ENCODE measurements at places on chromosomes 2 and 18.

- no peak for DNase-seq
Measured at GRCh38 chr2:180202467-180202951, 195.4 kb upstream of the CWC22 start.

GRCh38 chr2:178761759-178762371 lies 45.4 kb downstream of the TTN start:
- peak; percentile 7 for DNase-seq

GRCh38 chr2:179297927-179298326 lies 33.3 kb upstream of the SESTD1 start:
- no peak for DNase-seq

DNA sequence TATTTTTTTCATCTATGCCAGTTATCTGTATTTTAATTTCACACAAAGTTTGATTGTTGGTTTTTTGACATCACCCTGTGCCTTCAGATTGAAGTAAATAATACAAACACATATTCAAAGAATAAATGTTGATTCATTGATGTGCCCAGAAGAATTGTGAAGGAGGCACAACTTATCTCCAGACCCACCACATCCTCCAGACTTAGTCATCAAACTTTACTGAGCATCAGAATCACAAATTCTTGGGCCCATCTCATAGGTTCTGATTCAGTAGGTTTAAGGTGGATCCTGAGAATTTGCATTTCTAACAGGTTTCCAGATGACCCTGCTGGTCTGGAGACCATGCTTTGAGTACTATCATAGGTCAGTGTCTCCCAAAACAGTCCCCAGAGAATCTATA lies 82.8 kb upstream of the PIK3C3 start:
- DNase-seq = no peak

All from neural crest cell (in vitro differentiated cells).